ENCODE measurements at places on chromosomes 1 and 21.

GRCh38 chr21:20999659-21000058 lies 1.4 kb downstream of the NCAM2 start:
- no peak for DNase-seq

DNA sequence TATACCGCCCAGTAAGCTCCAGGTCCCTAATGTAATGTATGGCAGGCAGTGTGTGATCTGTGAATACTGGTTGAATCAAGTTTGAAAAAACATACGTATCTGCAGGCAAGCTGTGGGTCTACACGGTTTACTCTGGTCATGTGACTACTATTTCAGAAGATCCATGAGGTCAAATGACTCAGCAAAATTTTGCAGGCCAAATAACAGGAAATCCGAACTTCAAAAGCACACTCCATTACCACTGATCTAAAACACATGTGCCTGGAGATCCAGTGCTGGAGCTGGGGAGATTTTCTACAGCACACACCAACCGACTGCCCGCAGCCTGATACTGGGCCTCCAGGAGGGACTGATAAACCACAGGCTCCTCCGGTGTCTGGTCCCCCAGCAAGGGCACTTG lies 64.5 kb upstream of the SLC44A3 start:
- DNase-seq = no peak

- no peak for DNase-seq
Measured at GRCh38 chr1:52334906-52335528, 31.0 kb downstream of the CC2D1B start.

DNA sequence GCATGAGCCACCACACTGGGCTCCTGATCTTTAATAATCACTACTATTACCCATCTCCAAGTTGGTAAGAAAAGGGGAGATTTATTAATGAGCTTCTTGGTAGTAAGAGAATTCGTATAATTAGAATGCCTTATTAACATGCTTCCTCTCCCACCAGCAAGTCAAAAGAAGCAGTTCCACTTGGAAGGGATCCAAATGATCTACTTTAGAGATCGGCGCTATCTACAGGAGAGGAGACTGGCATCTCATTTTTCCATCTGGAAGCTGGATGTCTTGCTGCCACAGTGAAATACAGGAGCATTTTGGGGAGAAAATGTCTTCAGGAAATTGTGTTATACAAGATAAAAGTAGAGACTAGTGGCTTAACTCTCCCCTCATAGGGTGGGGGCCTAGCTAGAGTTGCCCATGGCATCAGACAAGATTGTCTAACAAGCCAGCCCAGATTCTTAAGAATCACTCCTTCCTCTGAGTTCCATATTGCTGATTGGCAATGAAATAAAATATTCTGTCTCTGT lies 33.6 kb upstream of the CAMSAP2 start:
- DNase-seq = no peak

- DNase-seq = no peak
Measured at GRCh38 chr1:31760471-31761470, 3.4 kb downstream of the ADGRB2 start.

DNA sequence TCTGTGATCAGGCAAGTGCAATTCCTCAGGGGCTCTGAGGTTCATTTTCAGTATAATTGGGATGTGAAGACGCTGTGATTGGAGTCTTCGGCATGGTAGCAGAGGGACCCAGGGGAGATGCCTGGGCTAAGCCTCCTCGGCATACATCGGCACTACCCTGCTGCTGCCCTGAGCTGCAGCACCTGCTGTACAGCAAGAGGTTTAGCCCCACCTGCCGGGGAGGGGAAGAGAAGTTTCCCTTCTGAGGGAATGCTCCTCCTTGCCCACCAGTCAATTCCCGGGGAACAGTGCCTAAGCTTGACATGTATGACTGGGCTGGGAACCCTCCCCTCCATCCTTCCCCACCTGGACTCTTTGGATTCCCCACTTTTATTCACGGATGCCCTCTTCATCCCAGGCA lies 24.9 kb downstream of the CNIH3 start:
- no peak for DNase-seq

Measured in GM12864 (cell line).